CD4-positive, alpha-beta T cell treated with Interleukin-10 for 1 hour (primary cell): ENCODE measurements at places on chromosomes 7 and 10.

GRCh38 chr10:103758294-103758681 is 97.1 kb downstream of the SH3PXD2A start:
- DNase-seq = no peak

DNA sequence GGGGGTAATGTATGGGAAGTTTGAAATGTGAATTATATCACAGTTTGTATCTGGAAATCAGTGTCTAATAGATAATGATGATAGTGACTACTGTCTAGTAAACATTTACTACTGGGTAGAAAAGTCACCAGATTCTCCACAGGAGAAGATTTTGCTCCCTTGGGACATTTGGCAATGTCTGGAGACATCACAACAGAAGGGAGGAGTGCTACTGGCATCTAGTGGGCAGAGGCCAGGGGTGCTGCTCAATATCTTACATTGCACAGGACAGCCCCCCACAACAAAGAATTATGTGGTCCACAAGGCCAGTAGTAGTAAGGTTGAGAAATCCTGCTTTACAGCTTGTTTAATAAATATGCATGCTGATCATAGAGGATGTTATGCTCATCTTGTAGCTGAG is 92.3 kb upstream of the PRPS1L1 start:
- DNase-seq = no peak

- no peak for DNase-seq
These were observed 7.5 kb downstream of the ZFAND2A start for GRCh38 chr7:1152492-1152891.

DNA sequence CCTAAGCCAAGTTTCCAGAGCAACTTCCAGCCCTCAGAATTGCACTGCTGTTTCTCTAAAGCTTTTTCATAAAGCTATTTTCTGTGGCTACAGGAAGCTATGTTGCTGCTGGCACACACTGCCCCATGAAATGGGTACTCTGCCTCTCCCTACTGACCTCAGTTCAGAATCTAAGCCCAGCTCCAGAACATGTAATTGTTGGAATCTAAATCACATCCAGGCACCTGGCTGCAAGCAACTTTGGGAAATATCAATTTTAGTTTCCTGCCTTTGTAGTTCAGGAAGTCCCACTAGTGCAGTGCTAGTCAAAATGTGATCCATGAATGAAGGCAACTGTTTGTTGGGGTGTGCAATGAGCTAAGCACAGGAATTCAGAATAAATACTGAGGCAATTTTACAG is 226.2 kb downstream of the THSD7A start:
- no peak for DNase-seq

GRCh38 chr7:36048141-36048901 is 104.7 kb upstream of the EEPD1 start:
- DNase-seq = no peak

- no peak for DNase-seq
These were observed 212.4 kb upstream of the BMPER start for GRCh38 chr7:33692956-33693355.

DNA sequence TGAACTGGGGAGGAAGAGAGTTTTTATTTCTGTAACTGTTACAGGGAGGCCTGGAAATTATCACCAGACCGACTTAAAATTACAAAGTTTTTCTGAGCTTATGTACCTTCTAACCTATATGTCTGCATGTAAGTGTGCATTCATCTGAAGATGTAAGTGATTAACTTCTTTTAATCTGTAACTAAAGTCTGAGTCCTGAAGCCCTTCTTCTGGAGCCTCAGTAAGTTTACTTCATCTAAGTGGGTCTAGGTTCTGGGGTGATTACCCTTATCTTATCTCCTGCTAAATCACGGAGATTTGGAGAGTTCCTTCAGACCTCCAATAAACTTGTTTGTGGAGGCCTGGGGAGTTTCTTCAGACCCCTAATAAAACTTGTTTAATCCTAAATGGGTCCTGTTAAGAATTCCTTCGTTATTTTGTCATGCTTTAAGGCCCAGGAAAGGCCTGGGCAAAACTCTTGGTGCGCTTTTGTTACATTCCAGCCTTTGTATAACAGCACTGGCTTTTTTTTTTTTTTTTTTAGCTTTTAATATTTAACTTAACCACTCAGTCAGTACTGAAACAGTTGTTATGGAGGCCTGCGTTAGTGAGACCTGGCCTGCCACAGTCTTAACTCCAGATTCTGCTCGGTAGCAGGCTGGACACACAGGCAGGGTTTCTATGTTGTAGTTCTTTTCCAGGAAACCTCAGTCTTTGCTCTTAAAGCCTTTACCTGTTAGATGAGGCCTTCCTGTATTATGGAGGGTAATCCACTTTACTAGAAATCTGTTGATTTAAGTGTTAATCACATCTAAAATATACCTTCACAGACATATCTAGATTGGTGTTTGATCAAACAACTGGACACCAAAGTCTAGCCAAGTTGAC is 33.0 kb downstream of the TPST1 start:
- DNase-seq = no peak

DNA sequence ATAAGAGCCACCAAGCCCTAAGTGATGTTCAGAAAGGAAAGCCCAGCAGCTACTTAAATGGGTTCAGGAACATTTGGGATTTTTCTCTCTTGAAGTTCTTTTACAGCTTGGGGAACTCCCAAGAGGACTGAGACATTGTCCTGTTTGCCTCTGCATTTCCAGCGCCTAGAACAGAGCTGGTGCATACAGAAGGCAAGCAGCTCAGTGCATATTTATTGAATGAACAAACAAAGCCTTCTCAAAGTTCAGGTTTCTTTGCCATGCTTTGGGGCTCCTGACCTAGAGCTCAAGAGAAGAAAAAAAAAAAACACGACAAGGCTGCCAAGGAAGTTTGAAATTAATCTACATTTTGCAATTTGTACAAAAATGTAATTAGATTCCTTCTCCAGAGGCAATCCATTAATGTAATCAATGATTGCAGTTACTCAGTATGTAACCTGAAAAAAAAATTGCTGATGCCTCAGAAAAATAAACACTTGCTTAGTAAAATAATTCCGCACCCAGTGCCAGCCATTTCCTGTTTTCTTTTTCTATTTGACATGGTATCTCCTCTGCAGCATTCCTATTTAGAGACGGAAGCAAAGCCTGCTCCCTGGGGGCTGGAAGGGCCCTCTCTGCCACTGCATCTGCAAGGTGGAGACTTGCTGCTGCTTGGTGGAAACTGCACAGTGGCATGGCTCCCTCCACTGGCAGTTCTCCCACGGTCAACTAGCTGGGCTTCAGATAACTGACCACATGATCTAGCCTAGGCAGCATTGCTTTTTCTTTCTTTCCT is 157.3 kb downstream of the TMEM178B start:
- no peak for DNase-seq

DNA sequence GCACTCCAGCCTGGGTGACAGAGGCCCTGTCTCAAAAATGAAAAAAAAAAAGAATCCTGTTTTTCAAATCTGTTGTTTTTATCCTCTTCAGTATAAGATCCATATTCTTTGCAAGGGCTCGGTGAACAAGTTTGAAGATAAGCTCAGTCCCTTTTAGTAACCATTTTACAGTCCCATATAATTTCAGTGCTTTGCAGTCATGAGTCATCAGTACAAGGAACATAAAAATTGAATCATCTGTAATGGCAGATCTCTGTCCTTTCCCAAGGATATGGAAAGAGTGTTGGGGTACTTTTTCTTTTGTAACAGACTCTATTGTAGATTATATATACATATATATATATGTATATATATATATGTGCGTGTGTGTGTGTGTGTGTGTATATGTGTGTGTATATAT is 52.2 kb upstream of the ZPBP start:
- no peak for DNase-seq

GRCh38 chr7:36748017-36748487 is 23.8 kb upstream of the AOAH start:
- DNase-seq = no peak

GRCh38 chr7:44784364-44784763 is 12.1 kb upstream of the PPIA start:
- no peak for DNase-seq

DNA sequence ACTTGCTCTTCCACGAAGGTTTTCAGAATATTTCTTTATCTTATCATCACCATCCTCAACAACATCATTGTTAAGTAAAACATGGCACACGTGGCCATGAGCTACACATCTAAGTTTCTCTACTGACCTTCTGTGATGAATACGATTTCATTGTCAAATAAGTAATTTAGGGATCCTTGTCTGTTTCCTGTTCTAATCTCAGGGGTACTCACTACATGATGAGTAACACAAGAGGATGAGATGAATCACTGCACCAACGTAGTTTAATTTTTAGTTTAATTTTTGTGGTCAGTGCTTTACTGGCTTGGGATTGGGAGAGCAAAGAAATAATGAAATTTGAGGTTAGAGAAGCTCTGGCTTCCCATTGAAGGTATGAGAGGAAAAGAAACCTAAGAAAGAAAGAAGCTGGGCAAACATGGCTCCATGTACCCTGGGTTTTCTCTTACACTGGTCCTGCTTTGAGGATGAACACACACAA is 461.9 kb upstream of the KLF6 start:
- DNase-seq = no peak

DNA sequence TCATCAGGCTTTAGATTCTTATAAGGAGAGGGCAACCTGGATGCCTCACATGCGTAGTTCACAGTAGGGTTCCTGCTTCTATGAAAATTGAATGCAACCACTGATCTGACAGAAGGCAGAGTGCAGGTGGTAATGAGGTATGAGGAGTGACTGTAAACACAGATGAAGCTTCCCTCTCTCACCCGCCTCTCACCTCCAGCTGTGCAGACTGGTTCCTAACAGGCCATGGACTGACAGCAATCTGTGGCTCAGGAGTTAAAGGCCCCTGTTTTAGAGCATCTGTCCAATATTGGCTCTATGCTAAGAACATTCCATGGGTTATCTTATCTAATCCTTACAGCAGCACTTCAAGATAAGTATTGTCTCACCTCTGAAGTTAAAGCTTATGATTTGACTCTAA is 213.5 kb upstream of the NRP1 start:
- no peak for DNase-seq
